NCI-H1417 treated with DMSO at 0.1 percent for 48 hours (cell line): ENCODE measurements at places on chromosomes 16 and 17.

GRCh38 chr16:6835516-6835915 lies 497.1 kb upstream of the RBFOX1 start:
- DNase-seq, result no peak

DNA sequence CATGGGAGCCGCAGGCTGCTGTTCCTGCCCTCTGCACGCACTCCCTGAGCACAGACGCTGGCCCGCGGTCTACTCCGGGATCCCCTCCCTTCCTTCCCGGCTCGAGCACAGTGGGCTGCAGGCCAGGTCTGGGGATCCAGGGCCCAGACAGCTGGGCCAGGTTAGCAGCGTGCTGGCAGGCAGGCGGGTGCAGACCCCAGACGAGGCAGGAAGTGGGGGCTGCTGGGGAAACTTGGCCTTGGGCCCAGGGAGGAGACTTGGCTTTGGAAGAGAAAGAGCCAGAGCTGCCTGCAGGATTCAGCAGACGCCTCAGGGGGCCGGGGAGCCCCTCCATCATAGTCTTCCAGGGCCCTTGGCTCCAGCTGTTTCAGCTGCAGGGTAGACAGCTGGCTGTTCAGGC lies 30.2 kb upstream of the ABCC3 start:
- DNase-seq, result no peak

- DNase-seq, result no peak
Observed at GRCh38 chr16:89909777-89910716, 8.6 kb upstream of the MC1R start.

DNA sequence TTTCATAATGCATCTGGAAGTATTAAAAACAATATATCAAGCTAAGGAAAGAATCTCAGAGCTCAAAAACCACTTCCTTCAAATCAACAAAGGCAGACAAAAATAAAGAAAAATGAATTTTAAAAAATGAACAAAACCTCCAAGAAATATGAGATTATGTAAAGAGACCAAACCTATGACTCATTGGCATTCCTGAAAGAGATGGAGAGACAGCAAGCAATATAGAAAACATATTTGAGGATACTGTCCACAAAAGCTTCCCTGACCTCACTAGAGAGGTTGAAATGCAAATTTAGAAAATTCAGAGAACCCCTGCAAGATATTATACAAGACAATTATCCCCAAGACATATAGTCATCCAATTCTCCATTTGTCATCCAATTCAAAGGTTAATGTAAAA lies 311.3 kb upstream of the SOX9 start:
- no peak for DNase-seq

DNA sequence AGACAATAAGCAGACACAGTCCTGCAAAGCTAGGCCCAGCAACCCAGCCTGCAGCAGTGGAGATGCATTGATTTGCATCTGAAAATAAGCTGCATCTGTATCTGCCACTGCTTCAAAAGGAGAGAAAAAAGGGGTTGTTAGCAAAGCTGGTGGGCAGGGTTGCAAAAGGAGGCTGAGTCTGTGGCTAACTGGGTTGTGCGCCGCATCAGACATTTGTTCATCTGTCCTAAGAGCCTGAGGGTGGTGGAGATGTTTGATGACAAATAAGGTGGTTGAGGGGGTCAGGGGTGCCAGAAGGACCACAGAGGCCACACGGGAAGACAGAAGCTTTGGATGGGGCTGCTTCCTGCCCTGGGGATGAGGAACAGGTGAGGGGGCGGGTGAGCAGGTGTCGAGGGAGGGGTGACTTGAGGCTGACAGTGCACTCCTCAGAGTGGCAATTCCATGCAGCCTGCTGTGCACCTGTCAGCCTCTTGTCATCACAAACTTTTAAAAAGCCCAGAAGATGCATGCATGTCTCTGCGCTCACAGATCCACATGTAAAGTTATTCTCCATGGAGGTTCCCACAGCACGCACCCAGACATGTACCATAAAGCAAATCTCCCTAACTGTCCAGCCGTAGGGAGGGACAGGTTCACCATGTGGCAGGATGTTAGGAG lies 35.4 kb downstream of the WSB1 start:
- no peak for DNase-seq

GRCh38 chr16:80317599-80318037 lies 223.2 kb upstream of the DYNLRB2 start:
- DNase-seq, result no peak

DNA sequence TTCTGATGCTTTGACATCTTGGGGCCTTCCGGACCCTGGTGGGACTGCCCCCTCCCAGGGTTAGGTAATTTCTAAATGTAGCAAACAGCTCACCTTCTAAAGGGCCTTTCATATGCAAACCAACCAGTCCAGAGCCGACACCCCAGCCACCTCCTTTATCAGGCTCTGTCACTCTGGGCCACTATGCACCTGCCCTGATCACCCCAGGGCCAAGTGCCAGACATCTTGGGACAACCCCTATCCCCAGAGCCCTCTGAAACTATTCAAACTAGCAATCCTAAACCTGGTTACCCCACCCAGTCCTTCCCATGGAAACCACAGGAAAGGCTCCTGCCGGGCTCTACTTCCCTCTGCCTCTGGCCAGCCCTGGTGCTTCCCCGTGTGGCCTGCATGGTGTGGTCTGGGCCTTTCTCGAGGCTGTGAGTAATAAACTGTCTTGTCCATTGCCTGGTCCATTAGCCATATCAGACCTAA lies 91.2 kb upstream of the TNRC6C start:
- DNase-seq, result no peak

- DNase-seq, result no peak
Observed at GRCh38 chr17:68580236-68580770, 20.9 kb downstream of the FAM20A start.

DNA sequence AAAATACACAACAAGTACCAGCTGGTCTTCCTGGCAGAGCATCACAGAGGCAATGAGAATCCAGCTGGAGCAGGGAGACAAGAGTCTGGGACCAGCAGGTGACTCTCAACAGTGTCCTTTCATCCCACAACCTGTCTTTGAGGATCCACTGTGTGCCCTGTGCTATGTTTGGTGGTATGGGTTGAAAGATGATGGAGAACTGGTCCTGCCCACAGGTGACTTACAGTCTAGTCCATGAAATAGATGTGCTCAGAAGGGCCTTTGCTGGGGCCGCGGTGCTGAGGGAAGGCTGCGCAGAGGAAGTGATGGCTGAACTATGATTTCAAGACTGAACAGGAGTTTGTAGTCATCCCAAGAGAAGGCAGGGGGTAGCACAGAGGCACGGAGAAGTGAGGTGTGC lies 17.9 kb downstream of the WNT3 start:
- no peak for DNase-seq

DNA sequence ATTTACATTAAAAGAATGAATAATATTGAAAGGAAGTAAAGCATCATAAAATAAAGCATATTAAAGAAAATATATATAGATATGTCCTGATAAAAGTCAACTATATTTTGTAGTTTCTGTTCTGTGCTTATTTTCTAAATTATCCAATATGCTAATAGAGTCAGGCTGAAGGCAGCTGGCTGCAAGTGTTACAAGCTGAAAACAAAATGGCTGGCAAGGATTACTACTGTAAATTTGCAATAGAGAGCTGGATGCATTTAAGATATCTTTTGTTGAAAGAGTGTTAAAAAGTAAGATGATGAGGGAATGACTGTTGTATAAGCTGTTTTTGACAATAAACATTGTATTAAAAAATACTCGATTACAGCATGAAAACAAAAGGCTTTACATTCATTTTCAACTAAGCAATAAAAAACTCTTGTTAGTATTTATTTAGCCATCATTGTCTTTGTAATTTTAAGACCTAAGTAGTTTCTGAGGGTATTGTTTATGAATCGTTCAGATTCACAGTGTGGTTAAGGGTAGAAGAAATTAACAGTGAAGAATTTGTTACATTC lies 76.3 kb downstream of the TANC2 start:
- no peak for DNase-seq

- DNase-seq, result peak; percentile 12
Observed at GRCh38 chr17:77036841-77037381, 103.9 kb upstream of the SEC14L1 start.
